Activated naive CD4-positive, alpha-beta T cell treated with anti-CD3 and anti-CD28 coated beads, Interleukin-2, amount 10 ng/mL, durations not matched to agents 5 hours and 36 hours (primary cell): ENCODE measurements at places on chromosomes 3 and 15. TPM values are rescaled to one million over a fixed set of nuclear protein-coding genes. Genes with fewer than 3 reads are reported as not detected.

QARS1 gene
- 340 TPM for total RNA-seq

CTSH gene
- 120 TPM for total RNA-seq

IL5RA gene
- total RNA-seq, result not detected

SELENOT gene
- total RNA-seq, result 82.4 TPM

MORC1 gene
- not detected for total RNA-seq
